Activated naive CD4-positive, alpha-beta T cell treated with anti-CD3 and anti-CD28 coated beads for 36 hours (primary cell): ENCODE measurements at places on chromosomes 12 and 14.

GRCh38 chr12:104456950-104457745 is 400 bp downstream of the CHST11 start:
- H3K4me1 ChIP-seq, result peaks cover 32% of the 10 kb centered on the region
- peak overlapping the region; percentile 94 for H3K27ac ChIP-seq
- H3K27me3 ChIP-seq, result peaks cover 2% of the 10 kb centered on the region
- peaks cover 8% of the 10 kb centered on the region for H3K36me3 ChIP-seq
- peak overlapping the region; percentile 97 for H3K4me3 ChIP-seq
- DNase-seq, result peak; percentile 75

- DNase-seq, result no peak
- H3K4me1 ChIP-seq, result peaks cover 5% of the 10 kb centered on the region
- H3K36me3 ChIP-seq, result no peaks in the 10 kb centered on the region
- H3K27ac ChIP-seq, result no peak overlapping the region
Observed at GRCh38 chr12:69026336-69026735, 93.4 kb upstream of the CPM start.

GRCh38 chr12:32541754-32542374 is 137.2 kb upstream of the DNM1L start:
- H3K36me3 ChIP-seq, result no peaks in the 10 kb centered on the region
- no peak overlapping the region for H3K4me3 ChIP-seq
- no peaks in the 10 kb centered on the region for H3K4me1 ChIP-seq
- H3K27ac ChIP-seq, result no peak overlapping the region

GRCh38 chr12:100189636-100190394 is 10.8 kb upstream of the ACTR6 start:
- no peak overlapping the region for H3K27ac ChIP-seq
- H3K4me3 ChIP-seq, result no peak overlapping the region
- H3K27me3 ChIP-seq, result no peaks in the 10 kb centered on the region
- DNase-seq, result no peak

DNA sequence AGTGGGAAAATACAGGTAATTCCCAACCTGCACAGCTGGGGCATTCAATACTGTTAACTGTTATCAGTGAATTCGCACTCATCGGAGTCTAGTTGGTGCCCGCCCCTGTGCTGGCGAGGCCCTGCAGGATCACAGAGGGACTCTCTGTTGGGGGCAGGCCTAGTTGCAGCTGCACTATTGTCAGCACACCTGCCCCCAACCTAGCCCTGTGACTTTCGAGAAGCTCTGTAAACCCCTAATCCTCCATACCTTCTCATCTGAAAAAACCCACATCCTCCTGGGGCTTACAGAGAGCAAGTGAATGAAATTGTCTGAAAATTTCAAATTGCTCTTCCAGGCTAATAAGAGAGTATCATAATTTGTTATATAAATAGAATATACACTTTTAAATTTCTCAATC is 132.2 kb upstream of the NUDT4 start:
- peak overlapping the region; percentile 14 for H3K27ac ChIP-seq
- no peaks in the 10 kb centered on the region for H3K27me3 ChIP-seq
- peak overlapping the region; percentile 38 for H3K4me3 ChIP-seq
- DNase-seq, result peak; percentile 72
- no peaks in the 10 kb centered on the region for H3K36me3 ChIP-seq
- H3K4me1 ChIP-seq, result peaks cover 45% of the 10 kb centered on the region

- no peaks in the 10 kb centered on the region for H3K36me3 ChIP-seq
- DNase-seq, result no peak
- no peak overlapping the region for H3K27ac ChIP-seq
- no peaks in the 10 kb centered on the region for H3K4me1 ChIP-seq
Observed at GRCh38 chr12:104010606-104011169, 39.3 kb downstream of the GLT8D2 start.

DNA sequence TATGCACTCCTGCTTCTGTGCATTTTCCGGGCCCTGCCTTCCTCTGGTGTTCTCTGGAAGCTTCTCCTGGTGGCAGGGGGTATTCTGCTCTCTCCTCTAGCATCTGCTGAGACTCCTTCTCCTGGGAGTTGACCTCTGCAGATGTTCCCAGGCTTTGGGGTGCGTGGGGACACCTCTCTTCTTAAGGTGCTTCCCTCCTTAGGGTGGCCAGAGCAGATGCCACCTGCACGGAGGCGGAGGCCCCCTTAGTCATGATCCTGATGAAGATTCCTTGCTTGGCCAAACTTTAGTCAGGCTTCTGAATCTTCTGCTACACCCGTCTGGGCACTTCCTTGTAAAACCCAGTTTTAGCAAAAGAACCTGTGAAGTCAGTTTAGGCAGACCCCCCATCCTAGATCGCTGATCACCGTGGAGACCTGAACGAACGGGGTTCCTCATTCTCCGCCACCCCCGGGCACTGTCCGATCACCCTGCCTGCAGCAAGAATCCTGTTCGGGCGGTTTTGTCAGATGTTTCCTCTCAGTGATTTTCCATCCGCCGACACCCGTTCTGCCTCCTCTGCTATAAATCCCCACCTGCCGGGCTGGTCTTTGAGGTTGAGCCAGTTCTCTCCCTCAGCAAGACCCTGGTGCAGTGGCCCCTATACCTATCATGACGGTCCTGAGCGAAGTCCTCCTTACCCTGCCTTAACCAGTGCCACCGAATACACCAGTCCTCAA is 111.9 kb downstream of the CALM1 start:
- no peak overlapping the region for H3K4me3 ChIP-seq
- H3K27ac ChIP-seq, result no peak overlapping the region
- peaks cover 2% of the 10 kb centered on the region for H3K4me1 ChIP-seq

- no peak overlapping the region for H3K4me3 ChIP-seq
- H3K27ac ChIP-seq, result peak overlapping the region; percentile 18
- no peaks in the 10 kb centered on the region for H3K27me3 ChIP-seq
Observed at GRCh38 chr12:46362895-46363581, 9.5 kb downstream of the SLC38A2 start.

DNA sequence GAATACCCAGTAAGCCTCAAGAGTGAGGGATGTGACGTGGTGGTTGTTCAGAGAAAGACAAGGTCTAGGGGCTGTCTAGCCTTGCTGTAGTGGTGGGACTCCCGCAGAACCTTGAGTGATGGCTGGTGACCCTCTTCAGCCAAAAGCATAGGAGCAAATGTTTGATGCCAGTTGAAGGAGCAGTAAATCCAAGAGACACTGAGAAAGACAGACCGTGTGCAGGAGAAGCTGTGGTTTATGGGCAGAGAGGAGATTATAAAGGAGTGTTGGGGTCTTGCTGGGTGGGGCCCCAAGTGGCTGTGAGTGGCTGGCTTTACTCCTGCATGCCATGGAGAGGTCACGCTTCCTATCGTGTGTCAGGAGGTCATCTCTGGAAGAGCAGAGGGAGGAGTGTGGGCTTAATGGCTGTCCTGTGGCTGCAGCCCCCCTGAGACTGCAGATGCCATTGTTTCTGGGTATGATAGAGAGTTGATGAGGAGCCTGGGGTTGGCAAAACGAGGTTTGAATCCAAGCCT is 152.0 kb upstream of the CCND2 start:
- H3K36me3 ChIP-seq, result no peaks in the 10 kb centered on the region
- H3K4me3 ChIP-seq, result no peak overlapping the region
- no peak for DNase-seq
- H3K27me3 ChIP-seq, result no peaks in the 10 kb centered on the region

- H3K27ac ChIP-seq, result no peak overlapping the region
- no peaks in the 10 kb centered on the region for H3K27me3 ChIP-seq
- H3K4me3 ChIP-seq, result no peak overlapping the region
- no peaks in the 10 kb centered on the region for H3K4me1 ChIP-seq
- H3K36me3 ChIP-seq, result peaks cover 47% of the 10 kb centered on the region
Observed at GRCh38 chr12:4665236-4665635, 16.3 kb downstream of the NDUFA9 start.

- H3K4me3 ChIP-seq, result no peak overlapping the region
- DNase-seq, result no peak
- H3K27ac ChIP-seq, result no peak overlapping the region
Observed at GRCh38 chr12:51777973-51778372, 70.5 kb downstream of the FIGNL2 start.

DNA sequence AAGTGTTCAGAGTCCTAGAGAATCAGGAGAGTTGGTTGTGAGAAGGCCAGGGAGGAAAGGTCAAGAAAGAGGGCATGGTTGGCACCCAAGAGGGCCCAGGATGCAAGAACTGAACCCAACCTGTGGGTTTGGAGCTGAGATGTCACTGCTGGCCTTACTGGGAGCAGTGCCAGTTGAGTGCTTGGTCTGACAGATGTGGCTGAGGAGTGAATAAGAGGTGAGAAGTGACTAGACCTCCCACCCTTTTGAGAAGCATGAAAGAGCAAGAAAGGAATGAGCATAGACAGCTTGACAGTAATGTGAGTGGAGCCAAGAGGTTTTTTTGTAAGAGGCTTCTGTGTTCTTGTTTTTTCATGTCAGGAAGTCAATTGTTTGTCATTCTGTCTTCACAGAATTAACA is 95.3 kb downstream of the FGD4 start:
- H3K27me3 ChIP-seq, result peaks cover 5% of the 10 kb centered on the region
- DNase-seq, result peak; percentile 48
- no peak overlapping the region for H3K4me3 ChIP-seq

GRCh38 chr12:114447274-114447716 is 41.4 kb upstream of the TBX5 start:
- no peaks in the 10 kb centered on the region for H3K36me3 ChIP-seq
- H3K4me3 ChIP-seq, result no peak overlapping the region
- H3K27ac ChIP-seq, result no peak overlapping the region
- no peak for DNase-seq
- no peaks in the 10 kb centered on the region for H3K4me1 ChIP-seq

GRCh38 chr14:90266441-90267154 is 10.2 kb downstream of the PSMC1 start:
- H3K4me1 ChIP-seq, result no peaks in the 10 kb centered on the region
- H3K4me3 ChIP-seq, result no peak overlapping the region
- H3K36me3 ChIP-seq, result peaks cover 41% of the 10 kb centered on the region
- no peak for DNase-seq
- H3K27me3 ChIP-seq, result no peaks in the 10 kb centered on the region

DNA sequence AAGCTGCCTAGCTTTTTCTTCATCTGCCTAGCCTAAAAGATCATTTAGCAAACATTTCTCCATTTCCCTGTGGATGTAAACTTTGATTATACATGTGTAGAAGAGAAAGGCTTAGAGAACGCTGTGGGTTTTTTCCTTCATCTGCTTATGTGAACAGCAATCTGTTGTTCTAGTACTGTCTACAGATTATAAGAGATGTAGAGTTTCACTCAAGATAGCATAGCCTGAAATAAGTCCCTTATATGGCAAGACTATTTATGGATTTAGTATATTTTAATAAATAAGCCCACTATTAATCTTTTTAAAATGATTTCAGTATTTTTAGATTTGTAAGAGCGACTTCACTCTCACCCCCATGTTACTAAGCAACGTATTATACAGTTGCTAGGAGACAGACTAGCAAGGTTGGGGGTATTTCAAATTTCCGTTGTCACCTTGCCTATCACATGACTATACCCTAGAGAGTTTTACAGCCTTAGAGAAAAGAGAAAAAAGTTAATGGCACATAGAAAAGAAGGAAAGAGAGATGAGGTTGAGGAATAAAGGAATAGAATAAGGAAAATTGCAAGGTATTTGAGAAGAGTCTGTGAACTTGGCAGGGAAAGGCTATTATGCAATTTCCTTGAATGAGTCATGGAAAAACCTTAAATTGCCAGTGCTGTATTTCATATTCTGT is 12.2 kb upstream of the TUBA1A start:
- no peak for DNase-seq
- no peak overlapping the region for H3K27ac ChIP-seq
- H3K4me3 ChIP-seq, result peak overlapping the region; percentile 20
- H3K36me3 ChIP-seq, result no peaks in the 10 kb centered on the region

DNA sequence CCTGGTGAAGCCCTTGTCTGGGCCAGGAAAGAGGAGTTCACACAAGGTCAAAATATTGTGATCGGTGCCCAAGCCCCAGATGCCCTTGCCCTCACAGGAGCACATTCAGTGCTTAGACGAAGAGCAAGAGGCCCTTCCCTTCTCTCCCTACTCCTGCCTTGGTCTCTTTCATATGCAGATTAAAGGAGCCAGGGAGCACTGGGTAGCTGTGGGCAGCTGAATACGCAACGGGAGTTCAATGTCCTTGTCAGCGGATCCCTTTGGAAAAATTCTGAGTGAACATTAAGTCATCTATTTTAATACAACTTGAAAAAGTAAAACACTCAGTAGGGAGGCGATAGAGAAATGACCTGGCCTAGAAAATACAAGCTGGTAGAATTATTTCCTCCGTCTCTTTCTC is 1489.4 kb downstream of the AACS start:
- H3K4me3 ChIP-seq, result no peak overlapping the region
- no peak overlapping the region for H3K27ac ChIP-seq
- no peak for DNase-seq
- H3K27me3 ChIP-seq, result no peaks in the 10 kb centered on the region

- H3K27ac ChIP-seq, result no peak overlapping the region
- H3K4me1 ChIP-seq, result no peaks in the 10 kb centered on the region
- H3K36me3 ChIP-seq, result no peaks in the 10 kb centered on the region
- H3K4me3 ChIP-seq, result no peak overlapping the region
- H3K27me3 ChIP-seq, result peaks cover 1% of the 10 kb centered on the region
Observed at GRCh38 chr14:23208324-23208723, 24.9 kb upstream of the SLC7A8 start.

DNA sequence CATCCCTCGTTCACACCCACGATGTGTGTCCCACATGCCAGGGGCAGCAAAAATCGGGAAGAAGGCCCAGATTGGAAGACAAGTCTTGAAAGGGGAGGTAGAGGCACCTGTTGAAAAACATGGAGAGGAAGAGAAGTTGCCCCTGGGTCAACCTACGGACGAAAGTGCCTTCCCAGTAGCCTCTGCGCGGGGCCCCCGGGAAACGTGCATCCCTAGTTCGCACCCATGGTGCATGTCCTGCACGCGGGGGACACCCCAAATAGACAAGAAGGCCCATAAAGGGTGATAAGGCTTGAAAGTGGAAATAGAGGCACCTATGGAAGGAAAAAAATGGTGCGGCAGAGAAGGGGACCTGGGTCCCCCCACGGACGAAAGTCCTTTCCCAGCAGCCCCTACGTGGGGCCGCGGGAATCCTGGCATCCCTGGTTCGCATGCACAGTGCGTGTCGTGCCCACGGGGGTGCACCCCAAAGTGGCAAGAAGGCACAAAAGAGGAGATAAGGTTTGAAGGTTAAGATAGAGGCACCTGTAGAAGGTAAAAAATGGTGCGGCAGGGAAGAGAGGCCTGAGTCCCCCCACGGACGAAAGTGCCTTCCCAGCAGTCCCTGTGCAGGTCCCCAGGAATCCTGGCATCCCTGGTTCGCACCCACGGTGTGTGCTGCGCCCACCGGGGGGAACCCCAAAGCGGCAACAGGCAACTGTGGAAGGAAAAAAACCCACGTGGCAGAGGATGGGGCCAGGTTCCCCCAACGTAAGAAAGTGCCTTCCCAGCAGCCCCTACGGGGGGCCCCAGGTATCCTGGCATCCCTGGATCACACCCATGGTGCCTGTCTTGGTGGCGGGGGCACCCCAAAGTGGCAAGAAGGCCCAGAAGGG is 278.3 kb downstream of the ALG10 start:
- H3K4me1 ChIP-seq, result no peaks in the 10 kb centered on the region
- no peaks in the 10 kb centered on the region for H3K27me3 ChIP-seq
- H3K4me3 ChIP-seq, result no peak overlapping the region
- H3K27ac ChIP-seq, result no peak overlapping the region
- H3K36me3 ChIP-seq, result peaks cover 9% of the 10 kb centered on the region

- no peaks in the 10 kb centered on the region for H3K36me3 ChIP-seq
- DNase-seq, result no peak
- no peaks in the 10 kb centered on the region for H3K27me3 ChIP-seq
- peaks cover 13% of the 10 kb centered on the region for H3K4me1 ChIP-seq
- no peak overlapping the region for H3K27ac ChIP-seq
Observed at GRCh38 chr12:104769144-104769561, 188.9 kb downstream of the SLC41A2 start.

- no peaks in the 10 kb centered on the region for H3K36me3 ChIP-seq
- peaks cover 67% of the 10 kb centered on the region for H3K27me3 ChIP-seq
- peak overlapping the region; percentile 71 for H3K4me3 ChIP-seq
- H3K27ac ChIP-seq, result no peak overlapping the region
Observed at GRCh38 chr14:53954551-53955228, 1.9 kb downstream of the BMP4 start.
